ENCODE measurements at places on chromosomes 16 and 17.

DNA sequence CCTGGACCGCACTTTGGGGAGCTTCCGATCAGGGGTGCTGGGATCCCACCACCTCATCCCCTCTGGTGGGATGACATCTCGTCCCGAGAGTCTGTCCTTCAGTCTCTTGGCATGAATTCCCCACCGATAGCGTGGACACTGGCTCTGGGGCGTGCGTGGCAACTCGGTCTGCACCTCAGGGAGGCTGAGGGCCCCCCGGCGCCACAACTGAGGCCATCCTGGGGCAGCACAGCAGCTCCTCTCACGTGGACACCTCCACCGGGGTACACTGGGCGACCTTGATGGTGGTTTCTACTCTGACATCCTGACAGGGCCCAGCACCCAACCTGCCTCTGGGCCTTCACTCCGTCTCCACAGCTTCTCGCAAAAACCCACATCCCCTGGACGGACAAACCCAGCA is 8.6 kb downstream of the PDIA2 start:
- DNase-seq: no peak

- no peak for DNase-seq
Measured at GRCh38 chr17:75367312-75367711, 38.2 kb downstream of the GRB2 start.

- no peak for DNase-seq
Measured at GRCh38 chr17:72565006-72565405, 444.2 kb downstream of the SOX9 start.

DNA sequence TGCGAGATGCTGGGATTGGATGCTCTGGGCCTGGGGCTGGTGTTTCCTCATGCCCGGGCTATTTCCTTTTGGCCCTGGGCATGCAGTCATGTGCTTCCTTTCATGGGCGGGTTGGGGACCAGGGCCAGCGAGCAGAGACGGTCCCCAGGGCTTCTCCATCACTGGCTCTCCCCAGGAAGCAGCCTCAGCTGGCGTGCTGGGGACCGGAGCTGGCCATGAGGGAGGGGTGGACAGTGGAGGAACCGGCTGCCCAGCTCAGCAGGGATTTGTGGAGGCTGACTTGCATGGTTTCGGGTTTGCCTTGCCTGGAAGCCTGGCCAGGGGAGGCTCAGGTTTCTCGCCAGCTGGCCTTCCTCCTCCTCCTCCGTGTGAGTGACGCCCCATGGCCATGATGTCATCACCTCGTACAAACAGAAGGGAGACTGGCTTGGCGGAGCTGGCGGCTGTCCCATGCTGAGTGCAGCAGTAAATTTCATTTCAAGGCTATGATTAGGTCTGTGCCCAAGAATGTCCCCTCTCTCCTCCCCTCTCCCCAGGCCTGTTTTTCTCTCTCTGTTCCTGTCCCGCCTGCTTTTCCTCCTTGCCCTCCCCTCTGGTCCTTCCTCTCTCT is 8.9 kb upstream of the TIMP2 start:
- no peak for DNase-seq

DNA sequence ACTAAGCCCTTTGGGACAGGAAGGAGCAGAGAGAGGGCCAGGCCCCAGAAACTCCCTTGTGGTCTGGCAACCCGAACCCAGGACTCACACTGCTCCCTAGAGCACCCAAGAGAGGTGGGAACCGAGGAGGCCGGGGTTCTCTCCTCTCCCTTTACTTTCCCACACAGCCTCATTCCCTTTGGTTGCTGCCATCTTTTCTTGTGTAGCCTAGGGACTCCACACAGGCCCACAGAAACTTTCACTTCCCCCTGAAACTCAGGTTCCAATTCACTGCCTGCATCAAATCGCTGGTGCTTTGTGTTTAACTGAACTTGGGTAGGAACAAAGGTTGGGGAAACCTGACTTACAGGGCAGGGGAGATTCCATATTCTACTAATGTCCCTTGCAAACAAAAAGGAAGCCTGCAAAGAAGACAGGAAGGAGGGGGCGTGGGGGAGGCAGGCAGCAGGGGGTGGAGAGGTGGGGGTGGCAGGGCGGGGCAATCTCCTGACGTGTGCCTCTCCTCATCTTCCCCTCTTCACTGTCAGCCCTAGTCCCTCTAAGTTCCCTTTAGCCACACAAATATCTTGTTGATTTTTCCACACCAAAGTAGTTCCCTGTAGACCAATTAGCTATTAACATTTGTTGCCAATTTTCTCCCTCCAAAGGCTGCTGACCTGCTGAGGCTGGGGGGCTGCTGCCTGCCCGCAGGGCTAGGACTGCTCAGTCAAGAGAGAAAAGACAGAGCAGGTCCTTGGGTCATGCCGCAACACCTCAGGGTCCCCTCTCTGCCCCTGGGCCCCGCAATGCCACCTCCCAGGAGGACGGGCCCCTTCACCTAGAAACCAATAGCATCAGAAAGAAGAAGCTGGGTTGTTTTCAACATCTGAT is 8.0 kb downstream of the ST3GAL2 start:
- peak; percentile 95 for DNase-seq

GRCh38 chr16:85615014-85615851 is 2.1 kb downstream of the GSE1 start:
- no peak for DNase-seq

DNA sequence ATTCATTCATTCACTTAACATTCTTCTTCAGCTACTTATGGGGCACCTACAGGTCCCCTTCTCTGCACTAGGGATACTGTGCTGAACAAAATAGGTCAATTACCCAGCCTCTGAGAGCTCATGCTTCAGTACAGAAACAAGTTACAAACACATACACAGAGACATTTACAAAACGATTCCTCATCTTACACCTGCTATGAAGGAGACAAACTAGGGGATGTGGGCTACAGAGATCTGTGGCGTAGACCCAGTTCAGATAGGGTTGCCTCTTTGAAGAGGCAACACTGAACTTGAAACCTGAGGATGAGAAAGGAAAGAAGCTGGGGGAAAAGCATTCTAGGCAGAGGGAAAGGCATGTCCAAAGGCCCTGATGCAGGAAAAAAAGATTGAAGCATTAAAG is 5.2 kb downstream of the IL21R start:
- DNase-seq: no peak

GRCh38 chr16:14362774-14363371 is 267.2 kb downstream of the PARN start:
- DNase-seq: no peak

DNA sequence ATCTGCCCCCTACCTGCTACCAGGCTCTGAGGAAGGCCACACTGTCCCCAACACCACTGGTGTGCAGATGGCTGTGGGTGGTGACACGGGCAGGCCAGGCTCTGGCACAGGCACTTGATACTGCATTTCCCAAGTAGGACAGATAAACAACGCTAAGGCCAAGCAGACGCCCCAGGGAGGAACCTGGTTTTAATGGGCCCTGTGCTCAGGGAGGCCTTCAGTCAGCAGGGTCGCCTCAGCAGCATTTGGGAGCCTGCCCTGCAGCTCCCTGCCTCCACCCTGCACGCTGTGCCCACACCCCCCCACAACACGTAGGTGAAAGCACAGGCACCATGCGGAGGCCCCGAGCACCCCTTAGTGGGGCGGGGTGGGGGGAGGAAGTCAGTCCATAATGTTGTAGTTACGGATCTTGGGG is 3.3 kb upstream of the FASN start:
- no peak for DNase-seq

GRCh38 chr17:62720126-62720850 is 87.8 kb downstream of the MARCHF10 start:
- DNase-seq: peak; percentile 41

- no peak for DNase-seq
Measured at GRCh38 chr17:40664582-40665333, at the start of gene KRT222. KRT222 (minus strand) TSS chr17:40665177; CDS start chr17:40665099, 78 bp downstream.

GRCh38 chr17:35666070-35666469 is 65.4 kb upstream of the RASL10B start:
- DNase-seq: no peak

DNA sequence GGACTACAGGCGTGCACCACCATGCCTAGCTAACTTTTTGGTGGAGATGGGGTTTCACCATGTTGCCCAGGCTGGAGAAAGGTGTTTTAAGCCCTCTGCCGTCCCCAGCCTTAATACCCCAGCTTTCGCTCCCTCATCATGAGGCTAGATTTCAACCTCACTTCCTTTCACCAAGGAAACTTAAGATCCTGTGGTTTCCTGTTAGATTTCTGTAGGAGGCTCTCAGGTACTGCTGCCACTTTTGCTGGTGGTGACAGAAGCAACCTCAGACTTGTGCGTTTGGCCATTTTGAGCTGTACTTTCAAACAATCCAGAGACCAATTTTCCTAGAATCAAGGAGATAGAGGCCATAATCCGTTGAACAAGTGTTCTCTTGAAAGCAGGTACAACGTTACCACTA is 36.2 kb downstream of the MPHOSPH6 start:
- no peak for DNase-seq

- no peak for DNase-seq
Measured at GRCh38 chr17:78240012-78240655, 8.7 kb downstream of the TMEM235 start.

GRCh38 chr17:1009229-1010085 is 12.5 kb downstream of the TIMM22 start:
- no peak for DNase-seq

DNA sequence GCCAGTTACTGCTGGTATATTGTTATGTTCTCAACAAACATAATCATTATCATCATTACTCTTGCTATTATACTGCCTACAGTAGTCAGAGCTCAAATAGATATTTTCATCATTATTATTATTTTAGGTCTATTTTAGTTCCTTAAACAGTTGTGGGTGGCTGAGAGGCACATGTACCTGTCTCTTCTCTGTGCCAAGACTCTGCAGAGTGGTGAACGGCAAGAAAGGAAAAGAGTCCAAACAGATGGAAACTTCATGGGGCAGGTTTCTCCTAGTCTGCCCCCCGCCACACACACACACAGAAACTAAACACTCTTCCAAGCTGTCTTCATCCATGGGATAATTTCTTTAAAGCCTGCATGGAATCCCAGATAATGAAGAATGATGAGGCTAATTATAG is 77.7 kb upstream of the CLEC3A start:
- DNase-seq: no peak

DNA sequence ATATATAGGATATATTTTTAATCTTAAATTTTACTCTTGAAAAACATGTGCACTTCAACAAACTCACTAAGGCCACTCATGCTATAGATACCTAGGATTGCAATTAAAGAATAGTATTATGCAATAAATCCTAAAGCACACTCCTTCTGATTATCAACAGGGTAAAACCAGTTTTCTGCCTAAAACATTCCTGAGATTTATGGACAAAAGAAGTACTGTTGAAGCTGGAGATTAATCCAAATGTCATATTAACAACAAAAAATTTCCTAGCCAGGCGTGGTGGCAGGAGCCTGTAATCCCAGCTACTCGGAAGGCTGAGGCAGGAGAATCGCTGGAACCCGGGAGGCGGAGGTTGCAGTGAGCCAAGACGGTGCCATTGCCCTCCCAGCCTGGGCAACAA is 21.4 kb downstream of the CHCT1 start:
- no peak for DNase-seq

GRCh38 chr17:40373324-40373723 is 8.8 kb upstream of the GJD3 start:
- no peak for DNase-seq

DNA sequence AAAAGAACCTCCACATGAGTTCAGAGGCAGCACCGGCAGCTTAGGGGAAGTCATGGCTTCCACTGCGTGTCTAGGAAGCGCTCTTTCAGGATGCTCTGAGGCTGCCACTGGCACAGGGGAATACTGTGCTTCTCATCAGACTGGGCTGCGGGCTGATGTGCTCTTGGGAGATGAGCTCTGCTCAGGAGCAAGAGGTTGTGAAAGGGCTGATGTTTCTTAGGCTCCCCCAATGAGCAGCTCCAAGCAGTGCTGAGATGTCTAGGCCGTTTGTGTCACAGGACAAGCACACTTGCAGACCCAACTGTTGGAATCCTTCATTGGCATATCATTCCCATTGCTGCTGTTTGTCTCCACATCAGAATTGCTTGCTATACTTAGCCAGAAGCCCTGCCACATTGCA is 3.6 kb downstream of the SP2 start:
- no peak for DNase-seq

DNA sequence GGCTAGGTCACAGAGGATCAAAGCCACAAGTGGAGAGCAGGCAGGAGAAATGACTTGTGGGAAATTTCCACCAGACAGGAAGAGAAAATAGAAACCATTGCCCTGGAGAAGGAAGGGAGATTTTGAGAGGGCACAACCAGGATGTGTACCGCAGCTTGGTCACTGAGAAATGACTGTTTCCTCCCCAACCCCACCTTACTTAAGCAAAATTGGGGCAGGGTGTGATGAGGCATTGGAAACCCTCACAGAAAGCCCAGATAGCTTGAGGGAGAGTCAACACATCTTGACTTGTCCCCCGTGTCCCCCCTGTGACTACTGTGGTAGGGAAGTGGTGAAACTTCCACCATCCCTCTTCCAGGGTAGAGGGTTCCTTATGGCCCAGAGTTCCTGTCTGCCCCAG is 113.5 kb upstream of the FAM20A start:
- no peak for DNase-seq

DNA sequence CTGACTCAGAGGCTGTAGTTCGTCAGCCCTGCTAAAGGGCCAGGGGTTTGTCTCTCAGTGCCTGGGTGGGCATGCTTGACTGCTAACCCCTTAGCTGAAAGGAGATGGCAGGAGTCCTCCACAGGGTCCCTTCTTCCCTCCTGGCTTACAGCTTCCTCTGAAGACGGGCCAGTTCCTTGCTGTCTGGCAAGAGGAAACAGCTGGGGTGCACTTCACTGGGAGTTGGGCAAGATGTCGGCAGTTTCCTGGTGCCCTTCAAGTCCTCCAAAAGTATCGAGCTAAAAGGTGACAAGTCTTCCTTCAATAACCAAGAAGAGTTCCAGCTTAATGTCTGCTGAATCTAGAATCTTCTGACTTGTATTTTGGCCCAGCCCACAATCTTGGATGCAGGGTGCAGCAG is 23.4 kb downstream of the NUP85 start:
- no peak for DNase-seq

GRCh38 chr16:57693550-57693949 is 1.1 kb upstream of the DRC7 start:
- DNase-seq: no peak

GRCh38 chr17:73625006-73625405 is 19.2 kb downstream of the SDK2 start:
- no peak for DNase-seq

- DNase-seq: peak; percentile 90
Measured at GRCh38 chr17:40322358-40323315, 13.7 kb downstream of the RARA start.

- no peak for DNase-seq
Measured at GRCh38 chr16:80883816-80884215, 79.4 kb upstream of the CDYL2 start.

DNA sequence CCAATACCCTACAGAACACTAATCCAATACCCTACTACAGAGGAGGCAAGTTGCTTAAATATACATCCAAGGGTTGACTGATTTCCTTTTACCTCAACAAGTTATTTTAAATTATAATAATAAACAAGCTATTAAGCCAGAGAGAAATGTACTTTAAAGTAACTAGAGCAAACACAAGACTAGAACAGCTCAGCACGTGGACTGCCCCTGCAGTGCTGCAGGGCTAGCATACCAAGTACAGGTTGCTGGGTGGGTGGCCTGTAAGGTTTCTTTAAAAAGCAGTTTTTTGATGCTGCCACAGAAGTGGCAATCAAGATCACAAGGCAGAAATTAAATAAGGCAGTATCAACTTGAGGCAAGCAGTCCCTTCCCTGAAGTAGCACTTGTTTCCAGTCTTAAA is 63.5 kb downstream of the PARN start:
- DNase-seq: no peak
